K562 (cell line): ENCODE measurements at places on chromosomes 3 and 15.

DNA sequence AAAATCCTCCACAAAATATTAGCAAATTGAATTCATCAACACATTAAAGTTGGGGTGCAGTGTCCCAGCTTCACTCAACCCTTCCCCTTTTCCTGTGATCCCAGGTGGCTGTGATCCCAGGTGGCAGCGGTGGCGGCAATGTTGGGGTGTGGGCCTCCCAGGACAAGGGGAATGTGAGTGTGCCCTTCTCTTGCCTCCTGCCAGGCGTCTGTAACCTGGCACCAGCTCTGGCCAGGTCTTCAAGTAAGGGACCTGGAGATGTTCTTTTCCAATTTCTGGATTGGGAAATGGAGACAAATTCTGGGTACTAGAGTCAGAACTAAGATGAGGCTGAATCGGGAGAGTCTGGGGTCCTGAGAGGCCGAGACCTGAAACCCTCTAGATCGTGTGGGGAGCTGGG, 20.1 kb downstream of the GOLGA6A start:
- DNase-seq, result no peak

- no peak for DNase-seq
Observed at GRCh38 chr3:126402666-126403302, 8.1 kb downstream of the CFAP100 start.

DNA sequence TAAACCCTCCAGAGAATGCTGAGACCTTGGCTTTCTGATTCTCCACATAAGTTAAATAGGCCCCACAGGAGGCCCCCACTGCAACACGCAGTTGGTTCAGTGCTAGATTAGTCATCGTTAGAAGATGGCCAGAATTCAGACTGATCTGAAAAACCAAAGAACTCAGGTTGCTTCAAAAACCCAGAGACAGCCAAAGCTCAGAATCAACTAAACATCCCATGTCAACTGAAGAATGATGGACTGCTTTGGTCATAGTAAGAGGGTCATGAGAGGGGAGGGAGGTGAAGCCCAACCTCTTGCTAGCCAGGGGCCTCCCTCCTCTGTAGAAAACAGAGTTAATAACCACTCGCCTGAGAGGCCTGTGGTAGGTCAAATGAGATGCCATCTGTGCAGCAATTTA, 93.1 kb downstream of the AKAP13 start:
- no peak for DNase-seq

- DNase-seq, result no peak
Observed at GRCh38 chr3:94106268-94106667, 43.4 kb downstream of the NSUN3 start.

GRCh38 chr3:172098698-172099494, 59.5 kb downstream of the FNDC3B start:
- DNase-seq, result no peak

- DNase-seq, result no peak
Observed at GRCh38 chr3:184470551-184470950, 90.7 kb downstream of the CHRD start.

DNA sequence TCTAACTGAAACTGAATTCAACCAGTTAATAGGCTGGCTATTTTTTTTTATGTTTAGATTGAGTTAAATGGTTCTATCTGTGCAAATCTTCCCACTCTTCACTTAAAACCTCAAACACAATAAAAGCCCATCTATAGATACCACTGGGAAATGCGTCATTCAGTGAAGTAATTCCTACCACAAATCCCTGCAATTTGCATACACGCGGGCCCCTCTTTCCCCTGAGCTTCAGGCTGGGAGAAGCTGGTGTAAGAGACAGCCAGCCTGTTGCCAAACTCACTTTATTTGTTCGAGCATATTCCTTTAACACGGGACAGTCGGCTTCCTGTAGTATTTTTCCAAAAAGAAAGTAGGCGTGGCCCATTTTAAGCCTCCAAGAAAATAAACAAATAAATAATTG, 26.0 kb upstream of the MCTP2 start:
- DNase-seq, result no peak

GRCh38 chr3:187636528-187636927, 33.7 kb downstream of the SST start:
- no peak for DNase-seq
